ENCODE measurements at places on chromosomes 3 and 15. TPM values are rescaled to one million over a fixed set of nuclear protein-coding genes. Genes with fewer than 3 reads are reported as not detected.

GRCh38 chr15:56683908-56684307 is 49.4 kb downstream of the ZNF280D start:
- no peak for DNase-seq

ARGFX gene
- not detected for total RNA-seq

DNA sequence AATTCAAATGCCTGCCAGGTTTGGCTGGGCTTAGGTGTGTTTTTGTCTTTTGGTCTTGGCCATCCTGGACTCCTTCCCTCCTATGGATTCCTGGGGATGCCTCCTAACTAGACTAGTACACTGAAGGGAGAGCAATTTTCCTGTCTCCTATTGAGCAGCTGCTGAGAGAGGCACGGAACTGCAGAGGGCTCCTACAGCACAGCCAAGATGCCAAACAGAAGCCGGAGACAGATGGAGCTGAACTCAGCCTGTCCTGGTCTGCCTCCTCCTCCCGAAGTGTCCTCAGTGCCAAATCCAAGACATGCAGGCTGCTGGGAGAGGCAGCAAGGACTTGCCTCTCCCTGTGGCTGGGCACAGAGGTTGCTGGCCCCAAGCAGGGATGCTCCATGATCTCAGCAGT is 256.6 kb upstream of the PROK2 start:
- no peak for DNase-seq

- no peak for DNase-seq
Measured at GRCh38 chr15:39504808-39505207, 76.1 kb upstream of the THBS1 start.
